ENCODE measurements at places on chromosomes 11 and 22.

DNA sequence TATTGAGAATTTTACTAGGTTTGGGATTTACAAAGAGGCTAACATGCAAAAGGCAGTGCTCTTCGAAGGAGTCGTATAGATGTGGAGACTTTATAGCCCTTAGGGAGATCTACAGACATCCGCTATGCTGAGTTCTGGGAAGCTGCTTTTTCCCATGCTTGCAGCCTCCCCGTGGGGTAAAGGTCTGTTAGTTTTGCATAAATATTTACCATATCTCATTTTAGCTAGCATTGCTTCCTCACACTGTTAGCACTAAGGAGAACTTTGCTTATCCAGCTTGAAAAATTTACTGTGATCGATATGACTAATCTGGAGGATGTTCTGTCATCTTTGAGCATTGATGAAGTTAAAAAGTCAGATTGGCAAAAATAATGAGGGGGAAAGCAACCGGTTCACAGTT, 18.6 kb downstream of the ARHGEF12 start:
- no peak for DNase-seq

- DNase-seq, result no peak
Observed at GRCh38 chr22:49523374-49524008, 304.2 kb downstream of the BRD1 start.

DNA sequence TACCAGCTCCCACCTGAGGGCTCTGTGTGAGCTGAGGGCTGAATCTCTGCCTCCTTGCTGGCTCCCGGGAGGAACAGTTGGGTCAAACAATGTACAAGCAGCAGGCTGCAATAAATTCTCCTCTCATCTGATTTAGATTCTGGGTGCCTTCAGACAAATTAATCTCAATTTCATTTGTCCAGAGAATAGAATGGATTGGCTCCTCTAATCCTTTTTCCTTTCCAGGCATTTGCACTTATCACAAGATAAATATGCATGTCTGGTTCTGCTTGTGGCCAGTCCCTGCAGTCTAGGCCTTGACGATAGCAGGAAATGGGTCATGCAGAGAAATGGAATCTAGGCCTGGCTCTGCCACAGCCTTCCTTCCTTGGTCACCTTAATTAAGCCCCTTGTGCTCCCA, 28.7 kb downstream of the UPB1 start:
- DNase-seq, result no peak

DNA sequence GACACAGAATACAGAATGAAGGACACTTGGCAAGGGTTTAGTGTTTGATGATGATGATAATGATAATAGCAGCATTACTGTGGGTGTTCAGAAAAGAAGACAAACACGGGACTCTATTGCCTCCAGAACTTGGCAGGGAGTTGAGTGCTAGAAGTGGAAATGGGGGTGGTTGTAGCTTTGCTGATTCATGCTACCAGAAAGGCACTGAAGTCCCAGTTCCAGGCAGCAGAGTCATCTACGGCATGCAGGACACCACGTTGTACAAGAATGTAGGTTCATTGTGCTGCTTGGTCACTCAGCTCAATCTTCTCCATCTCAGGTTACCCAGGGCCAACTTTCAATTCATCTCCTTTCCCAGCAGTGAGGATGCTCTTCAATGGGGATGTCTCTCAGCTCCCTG, 115.7 kb downstream of the NTM start:
- DNase-seq, result no peak

DNA sequence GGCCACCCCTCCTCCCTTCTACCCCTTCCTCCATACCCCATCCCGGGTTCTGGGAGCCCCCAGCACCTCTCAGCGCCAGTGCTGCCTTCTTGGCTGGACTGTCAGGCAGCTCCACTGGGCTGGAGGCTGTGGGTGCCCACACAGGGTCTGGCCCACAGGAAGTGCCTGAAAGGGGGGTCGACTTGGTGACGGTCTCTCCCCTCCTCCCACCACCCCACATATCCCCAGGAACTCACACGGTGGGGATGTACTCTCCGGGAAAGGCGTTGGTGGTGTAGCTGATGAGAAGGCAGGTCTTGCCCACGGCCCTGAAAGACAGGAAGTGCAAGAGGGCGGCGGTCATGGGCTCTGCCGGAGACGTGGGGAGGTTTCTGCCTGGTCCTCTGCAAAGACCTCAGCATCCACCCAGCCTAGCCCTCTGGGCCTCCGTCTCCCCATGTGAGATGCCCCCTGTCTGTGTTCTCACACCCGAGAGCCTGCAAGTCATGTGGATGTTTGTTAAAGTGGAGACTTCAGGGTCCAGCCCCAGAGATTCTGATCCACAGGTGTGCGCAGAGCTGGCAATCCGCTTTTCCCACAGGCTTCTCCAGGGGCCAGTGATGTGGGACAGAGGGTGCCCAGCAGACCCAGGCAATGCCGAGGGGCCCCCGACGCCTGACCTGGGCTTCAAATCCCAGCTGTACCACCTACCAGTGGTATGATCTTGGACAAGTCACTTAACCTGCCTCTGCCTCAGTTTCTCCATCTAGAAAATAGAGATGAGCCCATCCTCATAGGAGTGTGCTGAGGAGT, 2.5 kb downstream of the RAC2 start:
- DNase-seq, result no peak

- DNase-seq, result no peak
Observed at GRCh38 chr11:134637091-134638015, 225.3 kb upstream of the B3GAT1 start.

Measured in stimulated activated CD4-positive, alpha-beta T cell treated with anti-CD3 and anti-CD28 coated beads, TNF-alpha, amount 100 ng/mL, for 4 hours (primary cell).